HS-5 (cell line): ENCODE measurements at places on chromosomes 2 and 18.

GRCh38 chr2:38658613-38659012 lies 7.3 kb upstream of the GALM start:
- no peak for DNase-seq

GRCh38 chr2:191703079-191703725 lies 25.3 kb downstream of the NABP1 start:
- DNase-seq, result no peak

GRCh38 chr2:101109451-101110118 lies 41.6 kb downstream of the TBC1D8 start:
- DNase-seq, result no peak

GRCh38 chr2:179830043-179830787 lies 31.2 kb downstream of the ZNF385B start:
- no peak for DNase-seq

DNA sequence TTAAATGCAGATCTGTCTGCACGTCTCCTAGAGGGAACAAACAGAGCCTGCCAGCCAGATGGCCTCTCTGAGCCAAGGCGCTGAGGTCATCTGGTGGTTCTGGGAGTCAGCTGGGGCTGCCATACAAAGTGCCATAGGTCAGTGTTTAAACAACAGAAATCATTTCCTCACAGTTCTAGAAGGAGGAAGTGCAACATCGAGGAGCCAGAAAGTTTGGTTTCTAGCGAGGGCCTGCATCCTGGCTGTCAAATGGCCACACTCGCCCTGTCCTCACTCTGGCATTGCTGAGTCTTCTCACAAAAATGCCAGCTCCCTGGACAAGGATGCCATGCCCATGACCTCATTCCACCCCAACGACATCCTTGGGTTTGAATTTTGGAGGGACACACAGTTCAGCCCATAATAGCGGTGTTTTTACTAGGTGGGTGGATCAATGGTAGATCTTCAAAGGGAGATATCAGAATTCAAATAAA lies 59.6 kb downstream of the MYT1L start:
- no peak for DNase-seq

DNA sequence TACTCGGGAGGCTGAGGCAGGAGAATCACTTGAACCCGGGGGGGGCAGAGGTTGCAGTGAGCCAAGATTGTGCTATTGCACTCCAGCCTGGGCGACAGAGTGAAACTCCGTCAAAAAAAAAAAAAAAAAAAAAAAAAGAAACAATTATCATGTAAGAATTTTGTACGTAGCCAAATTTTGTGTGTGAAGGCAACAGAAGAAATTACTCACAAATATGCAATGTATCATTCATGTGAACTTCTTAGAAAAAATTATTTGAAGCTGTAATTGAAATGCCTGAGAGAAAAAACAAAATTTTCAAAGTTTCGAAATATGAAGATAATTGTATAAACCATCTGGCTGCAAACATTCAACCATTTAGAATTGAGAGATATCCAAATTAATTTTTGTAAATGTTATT lies 204.8 kb upstream of the PARD3B start:
- no peak for DNase-seq

GRCh38 chr18:23934252-23934651 lies 80.3 kb upstream of the TTC39C start:
- DNase-seq, result no peak

DNA sequence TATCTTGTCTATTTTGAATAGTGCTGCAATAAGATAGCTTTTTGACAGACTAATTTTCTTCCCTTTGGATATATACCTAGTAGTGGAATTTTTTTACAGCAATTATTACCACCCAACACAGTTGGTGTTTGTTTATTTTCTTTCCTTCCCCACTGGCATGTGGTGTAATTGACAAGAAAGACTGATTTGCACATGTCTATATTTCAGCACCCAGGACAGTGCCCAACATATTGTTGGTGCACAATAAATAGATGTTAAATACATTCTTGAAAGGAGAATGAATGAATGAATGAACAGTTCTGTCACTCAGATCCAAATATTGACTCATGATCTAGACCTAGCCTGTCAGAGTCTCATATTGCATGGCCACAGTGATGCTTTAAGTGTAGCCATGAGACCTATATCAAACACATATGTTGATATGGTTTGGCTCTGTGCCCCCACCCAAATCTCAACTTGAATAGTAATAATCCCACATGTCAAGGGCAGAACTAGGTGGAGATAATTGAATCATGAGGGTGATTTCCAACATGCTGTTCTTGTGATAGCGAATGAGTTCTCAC lies 538.2 kb downstream of the NYAP2 start:
- no peak for DNase-seq

DNA sequence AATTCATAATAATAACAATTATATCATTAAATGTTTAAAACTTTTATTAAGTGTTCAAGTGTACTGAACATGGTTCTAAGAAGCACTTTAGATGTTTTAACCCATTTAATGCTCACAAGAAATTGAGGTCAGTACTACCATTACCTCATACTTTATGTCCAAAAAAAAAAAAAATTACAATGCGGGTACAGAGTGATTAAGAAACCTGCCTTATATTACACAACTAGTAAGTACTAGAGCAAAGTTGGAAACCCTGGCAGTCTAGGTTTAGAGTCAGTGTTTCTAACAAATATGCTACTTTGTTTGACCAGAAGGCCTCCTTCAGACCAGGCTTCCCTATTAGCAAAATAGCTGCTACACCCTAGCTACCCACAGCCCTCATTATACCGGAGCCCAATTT lies 28.5 kb downstream of the PLEKHM3 start:
- DNase-seq, result no peak

- no peak for DNase-seq
These were observed 52.8 kb upstream of the PMAIP1 start for GRCh38 chr18:59846814-59847490.

DNA sequence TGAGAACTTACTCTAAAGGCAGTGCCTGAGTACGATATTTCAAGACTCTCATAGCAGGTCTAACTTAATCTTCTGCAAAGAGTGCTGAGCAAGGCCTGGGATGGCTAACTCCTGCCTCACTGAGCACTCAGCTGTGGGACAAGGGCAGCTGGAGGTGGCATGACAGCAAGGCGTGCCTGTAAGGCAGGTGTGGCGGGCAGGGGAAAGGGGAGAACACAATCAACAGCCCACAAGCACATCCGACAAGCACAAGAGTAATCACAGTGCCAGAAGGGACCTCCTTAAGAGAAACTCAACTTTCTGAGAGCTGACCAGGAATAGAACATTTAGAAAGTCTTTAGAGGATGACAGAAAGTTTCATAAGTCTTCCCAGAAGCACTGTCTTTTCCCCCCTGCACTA lies 42.0 kb downstream of the GPR45 start:
- DNase-seq, result no peak

GRCh38 chr2:128639120-128639477 lies 320.4 kb upstream of the HS6ST1 start:
- DNase-seq, result no peak

GRCh38 chr2:25297738-25298137 lies 44.0 kb downstream of the DNMT3A start:
- no peak for DNase-seq

DNA sequence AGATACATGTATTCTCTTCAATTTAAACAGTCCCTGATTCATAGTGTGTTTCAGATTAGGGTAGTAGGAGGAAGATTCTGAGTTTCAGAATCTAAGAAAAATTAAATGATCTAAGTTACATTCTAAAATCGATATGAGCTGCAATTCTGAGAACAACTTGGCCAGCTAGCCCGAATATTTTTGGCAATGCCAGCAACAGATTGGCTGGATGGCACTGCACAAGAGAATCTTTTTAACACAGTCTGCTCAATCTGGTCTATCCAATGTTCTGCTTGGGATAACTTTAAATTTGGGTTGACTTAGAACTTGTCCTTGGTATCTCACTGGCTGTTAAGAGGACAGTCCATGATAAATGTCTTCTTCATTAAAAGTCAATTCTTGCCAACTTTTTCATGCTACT lies 853.9 kb downstream of the NRXN1 start:
- DNase-seq, result no peak

GRCh38 chr2:222268311-222268990 lies 30.3 kb downstream of the PAX3 start:
- DNase-seq, result no peak

GRCh38 chr18:54777989-54778388 lies 50.3 kb upstream of the RAB27B start:
- no peak for DNase-seq

DNA sequence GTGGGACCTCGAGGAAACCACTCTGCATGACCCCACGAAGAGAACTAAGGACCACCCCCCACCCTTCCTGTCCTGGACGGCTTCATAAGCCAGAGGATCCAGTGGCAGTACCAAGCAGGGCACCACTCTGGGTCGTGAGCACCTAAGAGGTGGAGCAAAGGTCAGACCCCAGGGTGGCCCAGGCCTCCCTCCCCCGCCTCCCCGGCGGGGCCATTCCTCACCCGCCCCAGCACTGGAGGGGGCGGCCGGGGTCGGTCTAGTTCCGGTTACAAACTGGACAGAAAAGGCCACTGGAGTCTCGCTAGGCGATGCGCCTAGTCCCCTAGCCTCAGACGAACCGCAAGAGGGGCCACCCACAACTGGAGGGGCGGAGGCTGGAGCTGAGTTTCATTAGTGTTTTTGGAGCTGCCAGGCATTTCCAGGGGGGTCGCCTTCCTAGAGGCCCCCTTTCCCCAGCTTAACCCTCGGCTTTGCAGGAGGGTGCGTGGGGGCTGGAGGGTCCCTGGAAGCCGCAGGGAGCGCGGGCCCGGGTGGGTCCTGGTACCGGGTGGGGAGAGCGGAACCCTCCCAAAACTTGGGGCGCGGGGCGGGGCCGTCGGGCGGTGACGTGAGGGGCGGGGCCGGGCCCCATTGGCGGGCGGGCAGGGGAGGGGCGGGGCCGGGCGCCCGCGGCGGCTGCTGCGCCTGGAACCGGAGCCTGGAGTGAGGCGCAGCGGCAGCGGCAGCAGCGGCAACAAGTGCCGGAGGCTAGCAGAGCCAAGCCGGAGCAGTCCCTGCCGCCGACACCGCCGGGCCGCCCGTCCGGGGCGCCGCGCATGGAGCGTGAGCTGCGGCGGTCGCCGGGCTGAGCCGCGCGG lies at the start of gene B3GNT2:
B3GNT2 (plus strand) TSS at position 695 of the 857 bp plus-strand sequence. CDS start 26,106 bp downstream, outside the sequence.
- DNase-seq, result no peak

DNA sequence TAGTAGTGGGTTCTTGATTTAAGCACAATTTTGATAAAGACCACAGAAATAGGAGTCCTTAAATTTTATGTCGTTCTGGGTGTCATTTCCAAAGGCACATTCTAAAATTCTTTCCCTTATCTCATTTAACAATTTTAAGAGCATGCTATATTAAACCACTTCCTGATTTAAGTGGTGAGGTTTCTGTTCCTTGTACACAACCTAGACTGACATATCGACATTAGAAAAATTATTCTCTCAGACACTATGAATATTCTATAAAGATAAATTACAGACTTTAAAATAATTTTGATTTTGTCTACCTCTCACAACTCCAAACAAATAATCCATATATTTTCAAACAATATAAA lies 923.8 kb downstream of the LRP1B start:
- DNase-seq, result no peak

DNA sequence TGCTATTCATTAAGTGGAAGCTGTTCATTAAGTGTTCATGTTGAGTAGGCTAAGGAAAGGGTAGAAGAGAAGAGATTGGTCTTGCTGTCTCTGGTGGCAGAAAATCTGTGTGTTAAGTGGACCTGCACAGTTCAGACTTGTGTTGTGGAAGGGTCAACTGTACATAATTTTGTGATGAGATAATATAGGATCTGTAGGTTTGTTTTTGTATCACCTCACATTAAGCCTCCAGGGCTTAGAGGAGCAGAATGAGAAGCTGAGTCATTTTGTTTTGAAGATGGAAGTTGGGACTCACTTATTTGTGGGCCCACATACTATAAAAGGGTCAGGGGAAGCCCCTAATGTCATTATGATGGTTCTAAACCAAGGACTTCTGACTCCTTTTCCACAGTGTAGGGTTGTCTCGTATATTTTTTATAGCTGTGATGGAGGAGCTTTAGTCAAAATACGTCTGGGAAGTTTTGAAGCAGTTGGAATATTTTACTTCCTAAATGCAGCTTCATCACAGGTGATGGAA lies 18.2 kb downstream of the PMS1 start:
- DNase-seq, result no peak

GRCh38 chr2:10787176-10787968 lies 25.2 kb downstream of the PDIA6 start:
- no peak for DNase-seq
